ENCODE measurements at places on chromosomes 5 and 9. TPM values are rescaled to one million over a fixed set of nuclear protein-coding genes. Genes with fewer than 3 reads are reported as not detected.

DNA sequence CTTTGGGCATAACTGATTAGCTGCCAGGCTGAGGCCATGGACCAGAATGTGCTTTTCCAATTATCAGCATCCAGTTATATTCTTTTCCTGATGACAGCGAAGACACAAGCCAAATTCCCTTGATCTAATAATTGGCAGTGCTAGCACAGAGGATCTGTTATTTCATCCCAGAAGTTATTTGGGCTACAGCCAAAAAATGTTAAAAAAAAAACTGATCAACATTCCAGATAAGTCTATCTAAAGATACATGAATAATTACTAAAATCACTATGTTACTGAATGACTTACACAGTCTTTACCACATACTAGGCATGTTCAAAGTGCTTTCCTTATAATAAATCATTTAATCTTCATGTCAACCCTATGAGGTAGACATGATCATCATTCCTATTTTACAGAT, 13.5 kb upstream of the PDZD2 start:
- DNase-seq, result no peak

GRCh38 chr9:88025411-88026117, 51.2 kb upstream of the CDK20 start:
- no peak for DNase-seq

DNA sequence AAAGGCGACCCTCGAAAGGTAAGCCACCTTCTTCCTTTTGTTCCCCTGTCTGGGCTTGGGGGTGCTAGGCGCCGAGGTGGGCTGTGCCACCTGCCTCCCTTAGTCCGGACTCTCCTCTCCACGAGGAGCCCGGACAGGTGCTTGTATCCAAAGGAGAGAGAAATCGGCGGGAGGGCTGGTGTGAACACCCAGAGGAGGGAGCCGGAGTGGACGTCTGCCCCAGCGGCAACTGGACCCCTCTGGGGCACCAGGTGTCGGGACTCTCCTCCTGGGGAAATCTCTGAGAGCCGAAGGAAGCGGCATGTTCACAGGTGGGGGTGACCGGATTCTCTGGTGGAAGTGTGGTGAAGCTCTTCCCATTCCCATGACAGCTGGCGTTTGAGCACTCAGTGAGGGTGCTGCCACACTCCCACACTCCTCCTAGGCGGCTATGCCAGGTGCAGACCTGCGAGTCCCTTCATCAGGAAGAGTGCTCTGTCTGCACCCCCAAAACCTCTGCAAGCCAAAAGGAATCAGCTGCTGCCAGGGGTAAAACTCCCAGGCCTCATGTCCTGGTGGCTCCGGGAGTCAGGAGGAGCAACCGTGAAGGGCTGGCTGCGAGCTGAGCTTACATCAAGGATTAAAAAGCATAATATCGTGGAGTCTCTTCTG, 921 bp downstream of the KCNIP1 start:
- DNase-seq, result no peak

DNA sequence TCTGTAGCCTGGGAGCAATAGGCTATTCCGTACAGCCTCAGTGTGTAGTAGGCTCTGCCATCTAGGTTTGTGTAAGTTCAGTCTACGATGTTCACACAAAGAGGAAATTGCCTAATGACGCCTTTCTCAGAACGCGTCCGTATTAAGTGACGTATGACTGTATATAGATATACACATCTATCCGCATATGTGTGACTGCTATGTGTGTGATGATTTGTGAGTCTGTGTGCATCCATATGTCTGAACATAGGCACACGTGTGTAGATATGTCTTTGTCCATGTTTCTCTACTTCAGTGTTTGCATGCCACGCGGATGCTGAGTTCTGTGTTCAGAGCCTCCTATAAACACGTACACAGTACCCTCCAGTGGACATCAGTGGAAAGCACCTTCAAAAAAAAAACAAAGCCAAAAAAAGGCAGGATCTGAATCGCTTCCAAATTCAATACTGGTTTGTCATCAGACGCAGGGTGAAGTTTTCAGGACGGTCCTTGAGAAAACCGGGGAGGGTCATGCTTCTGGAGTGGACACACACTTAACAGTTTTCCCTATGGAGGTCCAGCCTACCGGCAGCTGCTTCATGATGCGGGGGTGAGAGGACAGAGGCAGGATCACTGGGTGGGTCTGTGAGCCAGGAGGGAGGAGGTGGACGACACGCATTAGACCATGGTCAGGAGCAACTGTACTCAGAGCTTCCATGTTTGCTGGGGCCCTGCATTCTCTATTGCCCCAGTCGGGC, 29.5 kb upstream of the ALDH1B1 start:
- DNase-seq, result no peak

GRCh38 chr5:177162379-177162778, 28.8 kb downstream of the NSD1 start:
- no peak for DNase-seq

GRCh38 chr5:179256328-179257175, 88.7 kb downstream of the ADAMTS2 start:
- no peak for DNase-seq

- DNase-seq, result peak; percentile 61
Measured at GRCh38 chr9:98709968-98710965, 1.5 kb upstream of the GABBR2 start.

DNA sequence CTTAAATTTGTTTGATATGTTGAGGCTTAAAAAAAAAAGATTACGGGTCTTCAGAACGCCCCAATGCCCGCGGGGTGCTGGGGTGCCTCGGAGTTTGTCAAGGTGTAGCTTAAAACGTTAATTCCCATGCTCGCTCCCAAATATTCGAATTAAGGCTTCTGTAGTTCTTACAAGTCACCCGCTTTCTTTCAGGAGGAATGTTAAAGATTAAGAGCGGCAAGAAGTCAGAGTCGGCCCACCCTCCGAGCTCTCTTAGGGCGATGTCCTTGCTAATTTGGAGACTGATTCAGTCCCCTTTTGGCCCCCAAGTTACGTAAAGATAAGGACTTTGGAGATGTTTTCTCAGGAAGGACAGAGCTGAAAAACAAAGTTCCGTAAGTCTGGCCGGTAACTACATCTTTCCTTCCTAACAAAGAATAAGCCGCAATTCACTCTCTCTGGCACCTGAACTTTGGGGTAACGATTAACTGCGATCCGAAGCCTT, 746 bp upstream of the NPM1 start:
- peak; percentile 51 for DNase-seq

- no peak for DNase-seq
Measured at GRCh38 chr5:158499075-158499891, 600.4 kb downstream of the EBF1 start.

DNA sequence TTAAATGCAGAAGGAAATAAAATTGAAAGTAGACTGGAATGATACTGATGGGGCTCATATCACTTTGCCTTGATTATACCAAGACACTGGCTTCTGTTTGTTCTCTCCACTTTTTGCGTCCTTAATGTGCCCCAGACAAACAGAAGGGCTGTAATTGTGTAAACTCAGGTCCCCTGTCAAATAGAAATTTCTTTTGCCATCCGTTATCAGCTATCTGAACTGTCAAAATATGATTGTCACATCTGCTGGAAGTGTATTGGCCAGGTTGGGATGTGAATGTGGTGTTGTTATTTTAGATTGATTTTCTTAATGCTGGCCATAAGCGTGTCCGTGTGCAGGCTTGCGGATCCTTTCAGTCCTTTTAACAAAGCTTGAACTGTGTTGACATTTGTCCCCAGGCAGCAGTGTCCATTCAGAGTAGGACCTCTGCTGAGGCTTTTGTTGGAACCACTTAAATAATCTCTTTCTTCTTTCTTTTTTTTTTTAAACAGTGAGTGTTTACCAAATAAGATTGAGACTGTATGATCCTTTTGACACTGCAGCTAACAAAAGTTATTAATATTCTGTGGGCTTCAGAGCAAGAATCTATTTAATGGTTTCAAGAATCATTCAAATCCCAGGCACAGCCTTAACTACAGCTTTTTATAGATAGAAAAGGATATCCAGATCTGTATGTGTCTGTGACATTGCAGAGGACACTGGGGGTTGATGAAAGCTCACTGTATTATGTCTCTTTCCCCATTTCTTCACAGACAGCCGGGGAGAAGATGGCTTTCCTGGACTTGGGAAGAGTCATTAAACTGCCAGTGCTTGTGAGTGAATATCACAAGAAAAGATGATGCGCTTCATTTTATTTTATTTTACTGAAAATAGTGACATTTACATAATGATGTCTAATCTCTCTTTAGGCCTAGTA, 171.7 kb downstream of the ZNF608 start:
- DNase-seq, result no peak

DNA sequence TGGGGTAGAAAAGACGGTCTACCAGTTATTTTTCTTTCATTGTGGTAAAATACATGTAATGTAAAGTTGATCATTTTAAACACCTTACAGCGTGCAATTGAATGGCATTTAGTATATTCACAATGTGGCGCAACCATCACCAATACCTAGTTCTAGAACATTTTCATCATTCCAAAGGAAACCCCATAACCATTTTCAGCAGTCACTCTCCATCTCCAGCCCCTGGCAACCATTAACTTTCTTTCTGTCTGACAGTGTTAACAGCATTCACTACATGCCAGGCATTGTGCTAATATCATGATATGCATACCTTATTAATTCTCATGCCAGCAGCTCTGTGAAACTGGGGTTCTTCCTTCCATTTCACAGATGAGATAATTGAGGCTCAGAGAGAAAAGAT, 32.0 kb downstream of the PTGS1 start:
- DNase-seq, result no peak

- DNase-seq, result no peak
Measured at GRCh38 chr5:73067213-73067612, 53.2 kb upstream of the TMEM171 start.

GRCh38 chr5:121288781-121289180, 562.9 kb upstream of the FTMT start:
- DNase-seq, result no peak

GRCh38 chr5:107437154-107437553, 233.6 kb downstream of the EFNA5 start:
- no peak for DNase-seq

Gene KCNN2
- polyA plus RNA-seq, result 3.5 TPM
